ENCODE measurements at places on chromosomes 16 and 17.

- DNase-seq, result no peak
Observed at GRCh38 chr16:23521037-23521743, 10.9 kb upstream of the GGA2 start.

GRCh38 chr17:45021607-45022287 lies 29.7 kb downstream of the DCAKD start:
- DNase-seq, result peak; percentile 15

DNA sequence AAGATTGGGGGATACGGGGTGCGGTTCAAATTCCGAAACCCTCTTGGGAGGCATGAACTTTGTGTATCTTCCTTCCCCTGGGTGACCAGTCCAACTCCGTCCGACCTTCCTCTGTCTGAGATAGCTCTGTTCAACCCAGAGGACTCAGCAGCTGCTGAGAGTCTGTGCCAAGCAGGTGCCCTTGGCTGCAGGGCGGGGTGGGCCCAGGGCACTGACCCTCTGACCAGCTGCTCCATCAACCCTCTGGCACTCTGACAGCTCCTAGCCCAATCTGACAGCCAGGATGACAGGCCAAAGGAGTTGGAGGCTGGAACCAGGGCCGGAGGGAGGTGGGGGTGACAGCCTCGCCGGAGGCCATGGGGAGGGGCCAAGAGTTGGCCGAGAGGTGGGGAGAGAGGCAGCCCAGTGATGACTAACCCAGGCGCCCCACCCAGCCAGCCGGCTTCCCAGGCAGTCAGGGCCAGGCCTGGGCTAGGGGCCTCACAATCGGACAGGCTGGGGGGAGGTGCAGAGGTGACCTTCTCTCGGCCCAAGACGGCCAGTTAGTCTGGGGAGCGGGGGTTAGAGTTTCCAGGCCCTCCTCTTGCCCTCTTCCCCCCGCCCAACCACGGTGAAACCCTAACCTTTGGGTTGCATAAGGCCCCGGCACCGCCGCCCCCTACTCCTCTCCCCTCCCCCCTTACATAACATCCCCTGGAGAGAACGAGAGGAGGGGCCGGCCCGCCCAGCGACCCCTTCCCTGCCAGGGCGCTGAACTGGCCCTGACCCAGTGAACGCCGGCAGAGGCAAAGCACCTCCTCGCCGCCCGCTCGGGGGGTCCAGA lies 5.0 kb upstream of the TLCD2 start:
- no peak for DNase-seq

- DNase-seq, result no peak
Observed at GRCh38 chr17:67902511-67903231, 77.4 kb downstream of the BPTF start.

GRCh38 chr17:39808409-39808997 lies 55.6 kb downstream of the IKZF3 start:
- DNase-seq, result no peak

GRCh38 chr16:50165473-50165872 lies 12.4 kb downstream of the TENT4B start:
- DNase-seq, result no peak

DNA sequence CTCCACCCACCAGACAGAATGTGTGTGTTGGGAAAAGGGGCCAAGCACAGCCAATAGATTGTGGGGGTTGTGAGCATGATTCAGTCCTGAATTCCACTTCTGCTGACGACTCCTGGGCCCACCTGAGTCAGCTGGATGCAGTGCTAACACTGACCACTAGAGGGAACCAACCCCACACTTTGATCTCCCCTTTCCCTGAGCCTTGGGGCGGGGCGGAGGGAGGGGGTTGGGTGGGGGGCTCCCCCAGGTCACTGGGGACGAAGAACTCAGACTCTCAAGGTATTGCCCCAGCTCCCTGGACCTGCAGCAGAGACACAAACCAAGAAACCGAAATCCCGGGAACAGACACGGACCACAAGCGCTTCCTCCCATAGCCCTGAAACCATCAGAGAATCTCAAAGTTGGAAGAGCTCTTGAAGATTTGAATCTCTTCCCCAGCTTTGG lies 621 bp upstream of the CSHL1 start:
- peak; percentile 17 for DNase-seq

- no peak for DNase-seq
Observed at GRCh38 chr17:39276113-39276512, 50.4 kb upstream of the STAC2 start.

DNA sequence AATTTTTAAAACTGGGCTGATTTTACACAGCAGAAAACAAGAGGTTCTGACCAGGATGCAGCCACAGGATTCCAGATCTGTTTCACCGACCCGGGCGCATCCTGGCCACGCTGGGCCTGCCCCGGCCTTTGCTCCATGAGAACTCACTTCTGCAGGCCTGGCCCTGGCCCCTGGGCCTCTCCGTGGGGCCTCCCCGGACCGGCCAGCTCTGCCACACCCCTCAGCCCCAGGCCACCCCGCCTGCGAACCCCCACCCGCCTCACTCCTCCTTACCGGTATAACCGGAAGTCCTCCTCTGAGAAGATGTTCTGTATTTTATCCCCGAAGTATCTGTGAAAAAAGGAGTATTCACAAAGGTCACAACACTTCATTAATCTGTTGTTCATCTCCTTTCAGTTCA lies 13.1 kb upstream of the HEXD start:
- DNase-seq, result no peak

- no peak for DNase-seq
Observed at GRCh38 chr17:3719265-3719664, 4.4 kb upstream of the HASPIN start.

GRCh38 chr16:70691223-70692129 lies 5.6 kb upstream of the MTSS2 start:
- no peak for DNase-seq

- no peak for DNase-seq
Observed at GRCh38 chr17:62626719-62627218, 701 bp upstream of the MRC2 start.

GRCh38 chr16:23597003-23597756 lies 1.1 kb upstream of the NDUFAB1 start:
- no peak for DNase-seq

- DNase-seq, result no peak
Observed at GRCh38 chr17:16971458-16972338, at the start of gene TNFRSF13B. TSS of gene TNFRSF13B (minus strand) at chr17:16972118. CDS start at chr17:16972075, 43 bp downstream.

- DNase-seq, result no peak
Observed at GRCh38 chr17:556431-556995, 158.1 kb downstream of the VPS53 start.

- DNase-seq, result no peak
Observed at GRCh38 chr16:55645986-55646385, 9.8 kb upstream of the SLC6A2 start.
